ENCODE measurements at places on chromosomes 16 and 17.

GRCh38 chr17:58706351-58707140 lies 14.1 kb downstream of the RAD51C start:
- no peak for DNase-seq

DNA sequence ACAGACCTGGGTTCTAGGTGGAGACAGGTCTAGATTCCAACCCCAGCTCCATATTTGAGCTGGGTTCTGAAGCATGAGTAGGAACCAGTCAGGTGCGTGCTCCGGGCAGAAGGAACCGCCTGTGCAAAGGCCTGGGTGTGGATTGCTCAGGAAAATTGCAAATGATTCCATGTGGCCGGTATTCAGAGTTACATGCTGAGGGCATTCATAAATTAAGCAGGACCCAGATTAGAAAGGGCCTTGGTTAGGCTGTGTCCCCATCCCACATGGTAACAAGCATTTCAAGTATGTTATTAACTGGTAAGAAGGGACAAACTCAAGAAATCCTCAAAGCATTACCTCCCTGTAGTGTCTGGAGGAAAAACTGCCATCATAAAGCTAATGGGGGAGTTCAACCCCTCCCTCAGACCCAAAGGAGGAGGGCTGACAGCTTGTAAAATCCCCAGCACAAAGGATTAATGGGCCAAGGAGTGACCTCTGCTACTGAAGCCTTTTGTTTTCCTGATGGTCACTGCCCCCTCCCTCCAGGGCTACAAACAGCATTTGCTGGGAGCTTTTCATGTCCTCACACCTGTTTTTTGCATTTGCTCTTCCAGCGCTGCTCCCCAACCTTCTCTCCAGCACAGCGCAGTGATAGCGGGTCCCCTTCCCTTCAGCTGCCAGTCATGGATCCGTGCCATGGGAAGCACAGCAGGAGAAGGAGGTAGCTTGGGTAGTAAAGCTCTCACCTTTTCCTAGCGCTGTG lies 218.0 kb downstream of the C16orf95 start:
- no peak for DNase-seq

DNA sequence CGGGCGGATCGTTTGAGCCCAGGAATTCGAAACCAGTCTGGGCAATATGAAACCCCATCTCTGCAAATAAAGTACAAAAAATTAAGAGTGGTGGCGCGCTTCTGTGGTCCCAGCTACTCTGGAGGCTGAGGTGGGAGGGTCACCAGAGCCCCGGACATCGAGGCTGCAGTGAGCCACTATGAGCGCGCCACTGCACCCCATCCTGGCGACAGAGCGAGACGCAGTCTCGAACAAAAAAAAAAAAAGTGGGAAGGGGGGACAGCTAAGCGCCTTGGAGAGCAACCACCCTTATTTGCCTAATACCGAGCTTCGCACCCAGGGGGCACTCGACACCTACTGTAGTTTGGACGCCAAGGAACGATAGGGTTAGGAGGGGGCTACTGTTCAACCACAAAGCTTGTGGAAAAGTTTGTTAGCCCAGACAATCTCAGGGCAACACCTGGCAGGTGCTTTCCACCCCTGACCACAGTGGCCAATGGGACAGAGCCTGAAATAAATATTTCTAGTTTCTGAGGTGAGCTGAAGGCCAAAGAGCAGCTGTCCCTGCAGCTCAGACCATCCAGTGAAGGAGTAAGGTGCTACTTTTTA lies 847 bp upstream of the PSMC3IP start:
- DNase-seq, result peak; percentile 64

GRCh38 chr16:87608400-87608985 lies 6.2 kb downstream of the JPH3 start:
- DNase-seq, result no peak

- peak; percentile 48 for DNase-seq
Observed at GRCh38 chr16:50153596-50154419, 702 bp downstream of the TENT4B start.

GRCh38 chr16:64094992-64095634 lies 1026.8 kb downstream of the CDH11 start:
- DNase-seq, result no peak

- peak; percentile 60 for DNase-seq
Observed at GRCh38 chr16:11546608-11547061, 40.1 kb downstream of the LITAF start.

GRCh38 chr16:56506941-56507340 lies 12.9 kb downstream of the BBS2 start:
- no peak for DNase-seq

DNA sequence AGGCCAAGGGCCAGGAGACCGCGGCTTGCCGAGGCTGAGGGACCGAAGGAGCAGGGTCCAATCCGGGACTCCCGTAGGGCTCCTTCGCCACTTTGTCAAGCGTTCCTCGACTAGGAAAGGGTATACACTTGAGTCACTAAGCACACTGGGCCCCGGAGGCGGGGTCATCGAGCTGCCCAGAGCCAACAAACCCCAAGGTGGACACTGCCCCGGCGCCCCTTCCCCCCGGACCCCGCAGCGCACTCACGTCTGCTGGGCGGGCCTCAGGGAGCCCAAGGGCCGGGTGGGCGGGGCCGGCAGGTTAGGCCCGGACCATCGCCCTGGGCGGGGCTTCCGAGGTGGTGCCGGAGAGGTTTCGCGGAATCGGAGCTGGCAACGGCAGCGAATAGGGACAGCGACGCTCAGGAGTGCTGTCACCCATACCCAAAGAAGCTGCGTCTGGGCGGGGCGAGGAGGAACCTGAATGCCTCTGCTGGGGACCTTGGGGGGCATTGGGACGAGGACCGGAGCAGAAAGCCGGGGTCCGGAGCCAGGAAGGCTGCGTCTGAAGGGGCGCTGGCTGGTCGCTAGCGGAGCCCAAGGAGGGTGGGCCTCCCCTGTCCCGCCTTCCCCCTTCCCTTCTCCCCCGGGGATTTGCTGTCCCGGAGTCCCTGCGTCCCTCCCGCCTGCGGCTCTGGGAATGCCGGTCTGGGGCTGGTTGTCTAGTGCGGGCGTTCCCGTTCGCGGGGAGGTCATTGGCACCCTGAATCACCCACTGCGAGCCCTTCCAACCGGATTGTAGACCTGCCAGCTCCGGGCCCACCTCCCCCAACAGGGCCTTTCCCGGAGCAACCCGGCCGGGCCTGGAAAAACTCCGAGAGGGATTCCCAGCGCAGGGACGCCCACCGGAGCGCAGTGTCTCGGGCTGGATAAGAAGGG lies 118.2 kb upstream of the SMURF2 start:
- DNase-seq, result no peak

- no peak for DNase-seq
Observed at GRCh38 chr16:25157271-25157875, 45.8 kb downstream of the LCMT1 start.

DNA sequence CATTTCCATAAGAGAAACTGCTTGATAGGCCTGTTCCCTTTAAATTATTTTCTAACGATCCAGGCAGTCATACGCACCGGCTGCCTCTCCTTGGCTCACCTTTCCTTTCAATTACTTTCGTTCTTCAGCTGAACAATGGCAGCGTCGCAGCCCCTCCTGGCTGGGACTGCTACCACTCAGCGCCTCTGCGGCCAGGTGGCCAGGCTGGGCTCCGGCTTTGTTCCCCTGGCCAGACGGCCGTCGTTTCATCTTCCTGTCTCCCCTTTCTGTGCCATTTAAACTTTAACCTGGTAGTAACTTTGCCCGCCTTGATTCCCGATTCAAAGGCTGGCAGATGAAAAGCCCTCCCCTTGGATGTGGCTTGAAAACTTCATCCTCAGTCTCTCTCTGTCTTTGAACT lies 79.0 kb downstream of the C16orf78 start:
- DNase-seq, result no peak

Data from midbrain (tissue), 1 donor.